ENCODE measurements at places on chromosomes 2 and 18. TPM values are rescaled to one million over a fixed set of nuclear protein-coding genes. Genes with fewer than 3 reads are reported as not detected.

CHRNG gene
- total RNA-seq, result not detected

UGT1A5 gene
- total RNA-seq, result not detected

TUBB8B gene
- total RNA-seq, result not detected

ATP8B1 gene
- total RNA-seq, result not detected

NCOA1 gene
- 5.0 TPM for total RNA-seq

ARHGAP15 gene
- total RNA-seq, result not detected

SOX11 gene
- total RNA-seq, result 9.3 TPM

LBX2 gene
- total RNA-seq, result 16.3 TPM

GPR39 gene
- 4.0 TPM for total RNA-seq

GPR45 gene
- not detected for total RNA-seq

KIF1A gene
- 5.6 TPM for total RNA-seq

ALLC gene
- total RNA-seq, result 0.41 TPM

SH3RF3 gene
- total RNA-seq, result 8.6 TPM
